ENCODE measurements at places on chromosomes 7 and 10.
A peak's percentile ranks its signal among the peaks of the same experiment; 100 is the strongest.

GRCh38 chr10:106525835-106526234 is 638.7 kb downstream of the SORCS1 start:
- no peak for DNase-seq
- H3K27ac ChIP-seq, result no peak overlapping the region
- no peaks in the 10 kb centered on the region for H3K27me3 ChIP-seq
- H3K4me1 ChIP-seq, result no peaks in the 10 kb centered on the region

- DNase-seq, result no peak
- H3K27ac ChIP-seq, result no peak overlapping the region
- H3K36me3 ChIP-seq, result no peaks in the 10 kb centered on the region
- peak overlapping the region; percentile 65 for H3K4me3 ChIP-seq
Observed at GRCh38 chr7:16586081-16586874, 59.3 kb downstream of the ANKMY2 start.

- peaks cover 6% of the 10 kb centered on the region for H3K4me1 ChIP-seq
- peak; percentile 28 for DNase-seq
Observed at GRCh38 chr10:100370714-100371481, 23.9 kb downstream of the SCD start.

DNA sequence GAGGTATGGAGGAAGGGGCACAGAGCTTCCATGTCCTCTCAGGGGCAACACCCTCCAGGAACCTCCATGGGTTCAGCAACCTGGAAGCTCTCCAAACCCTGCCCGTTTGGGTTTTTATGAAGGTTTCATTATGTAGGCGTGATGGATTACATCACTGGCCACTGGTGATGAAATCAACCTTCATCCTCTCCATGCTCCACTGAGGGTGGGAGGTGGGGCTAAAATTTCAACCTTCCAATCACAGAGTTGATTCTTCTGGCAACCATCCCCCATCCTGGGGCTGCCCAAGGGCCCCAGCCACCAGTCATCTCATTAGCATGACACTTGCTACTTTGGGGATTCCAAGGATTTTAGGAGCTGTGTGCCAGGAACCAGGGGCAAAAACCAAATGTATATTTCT is 90.1 kb downstream of the TEX36 start:
- peaks cover 12% of the 10 kb centered on the region for H3K27me3 ChIP-seq
- no peak overlapping the region for H3K4me3 ChIP-seq
- no peaks in the 10 kb centered on the region for H3K36me3 ChIP-seq
- DNase-seq, result no peak

- DNase-seq, result no peak
- no peaks in the 10 kb centered on the region for H3K4me1 ChIP-seq
- H3K27me3 ChIP-seq, result peaks cover 10% of the 10 kb centered on the region
Observed at GRCh38 chr7:27351137-27351536, 108.5 kb downstream of the EVX1 start.

GRCh38 chr10:25492040-25492439 is 317.2 kb downstream of the GPR158 start:
- no peaks in the 10 kb centered on the region for H3K36me3 ChIP-seq
- DNase-seq, result no peak
- H3K4me1 ChIP-seq, result no peaks in the 10 kb centered on the region
- H3K27ac ChIP-seq, result no peak overlapping the region
- H3K4me3 ChIP-seq, result no peak overlapping the region

GRCh38 chr7:157552295-157552993 is 215.6 kb downstream of the DNAJB6 start:
- H3K36me3 ChIP-seq, result peaks cover 18% of the 10 kb centered on the region
- no peaks in the 10 kb centered on the region for H3K27me3 ChIP-seq
- H3K27ac ChIP-seq, result no peak overlapping the region

DNA sequence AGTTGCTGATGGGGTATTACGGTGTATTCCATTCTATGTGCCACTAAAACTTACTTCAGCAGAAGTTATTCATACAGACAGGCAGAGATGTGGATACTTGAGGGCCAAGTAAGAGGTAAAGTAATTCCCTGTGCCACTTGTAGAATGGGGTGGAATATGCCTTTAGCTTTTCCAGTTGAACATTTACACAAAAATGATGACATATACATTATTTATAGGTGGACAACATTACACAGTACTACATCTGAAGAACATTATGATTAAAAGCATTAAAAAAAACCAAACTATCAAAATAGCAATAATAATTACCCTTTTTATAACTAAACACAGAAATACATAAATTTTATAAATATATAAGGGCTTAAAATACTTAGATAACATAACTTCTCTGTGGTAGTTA is 3.5 kb upstream of the SEMA3E start:
- H3K4me3 ChIP-seq, result no peak overlapping the region
- H3K27ac ChIP-seq, result no peak overlapping the region
- no peaks in the 10 kb centered on the region for H3K36me3 ChIP-seq
- no peak for DNase-seq
- peaks cover 5% of the 10 kb centered on the region for H3K27me3 ChIP-seq
- no peaks in the 10 kb centered on the region for H3K4me1 ChIP-seq

- H3K4me3 ChIP-seq, result no peak overlapping the region
- H3K27me3 ChIP-seq, result no peaks in the 10 kb centered on the region
- no peaks in the 10 kb centered on the region for H3K36me3 ChIP-seq
- no peaks in the 10 kb centered on the region for H3K4me1 ChIP-seq
Observed at GRCh38 chr10:36109399-36110023, 467.4 kb upstream of the FZD8 start.

GRCh38 chr7:105800442-105800841 is 76.0 kb downstream of the ATXN7L1 start:
- DNase-seq, result peak; percentile 20
- peaks cover 8% of the 10 kb centered on the region for H3K27me3 ChIP-seq
- H3K27ac ChIP-seq, result peak overlapping the region; percentile 15
- H3K36me3 ChIP-seq, result no peaks in the 10 kb centered on the region
- no peak overlapping the region for H3K4me3 ChIP-seq
- peaks cover 28% of the 10 kb centered on the region for H3K4me1 ChIP-seq

GRCh38 chr10:95820363-95820762 is 64.4 kb downstream of the ENTPD1 start:
- H3K36me3 ChIP-seq, result peaks cover 58% of the 10 kb centered on the region
- peak overlapping the region; percentile 70 for H3K4me3 ChIP-seq

GRCh38 chr10:360653-361052 is 225.4 kb downstream of the ZMYND11 start:
- no peak overlapping the region for H3K4me3 ChIP-seq
- H3K4me1 ChIP-seq, result no peaks in the 10 kb centered on the region

- no peak overlapping the region for H3K27ac ChIP-seq
- H3K4me3 ChIP-seq, result no peak overlapping the region
- H3K27me3 ChIP-seq, result no peaks in the 10 kb centered on the region
Observed at GRCh38 chr7:44157116-44158080, 16.3 kb upstream of the MYL7 start.

- DNase-seq, result no peak
- no peaks in the 10 kb centered on the region for H3K27me3 ChIP-seq
- H3K36me3 ChIP-seq, result no peaks in the 10 kb centered on the region
- no peaks in the 10 kb centered on the region for H3K4me1 ChIP-seq
- H3K4me3 ChIP-seq, result no peak overlapping the region
Observed at GRCh38 chr7:81514546-81514945, 255.3 kb downstream of the HGF start.

GRCh38 chr7:1562597-1563051 is 6.6 kb upstream of the TMEM184A start:
- H3K4me1 ChIP-seq, result peaks cover 14% of the 10 kb centered on the region
- H3K27me3 ChIP-seq, result no peaks in the 10 kb centered on the region

DNA sequence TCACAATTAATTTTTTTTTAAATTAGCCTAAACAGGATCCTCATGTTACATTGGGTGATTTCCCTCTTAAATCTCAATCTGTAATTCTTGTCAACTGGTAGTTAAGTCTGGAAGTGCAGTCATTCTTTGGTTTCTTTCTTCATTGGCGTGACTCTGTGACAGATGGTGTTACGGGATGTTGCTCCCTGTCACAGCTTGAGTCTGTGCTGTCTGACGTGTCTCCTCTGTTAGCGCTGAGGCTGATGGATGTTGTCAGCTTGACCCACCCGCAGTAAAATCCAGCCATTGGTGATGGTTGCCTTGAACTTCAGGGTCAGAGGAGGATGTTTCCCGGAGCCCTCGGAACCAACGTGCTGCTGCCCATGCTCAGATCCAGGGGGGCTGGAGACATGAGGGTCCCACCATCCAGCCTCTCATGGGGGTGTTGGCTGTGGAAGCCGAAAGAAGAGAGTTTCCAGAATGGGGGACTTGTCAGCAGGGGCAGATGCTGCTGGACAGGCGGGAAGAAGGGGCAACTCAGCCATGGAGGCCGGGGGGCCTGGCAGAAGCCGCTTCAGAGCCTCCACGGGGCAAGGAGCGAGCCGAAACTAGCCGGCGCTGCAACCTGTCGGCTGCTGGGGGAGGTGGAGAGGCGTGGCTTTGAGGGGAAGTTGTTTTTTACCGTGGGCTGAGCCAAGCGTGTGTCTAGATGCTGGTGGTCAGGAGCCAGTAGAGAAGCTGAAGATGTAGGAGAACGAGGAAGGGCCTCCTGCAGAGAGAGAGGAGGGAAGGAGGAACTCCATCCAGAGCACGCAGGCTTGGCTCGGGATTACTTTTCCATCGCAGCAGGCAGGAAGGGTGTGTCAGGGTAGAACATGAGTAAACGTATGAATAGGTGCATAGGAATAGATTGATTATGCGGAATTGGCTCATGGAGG is 3.5 kb downstream of the SUN1 start:
- peaks cover 37% of the 10 kb centered on the region for H3K4me1 ChIP-seq
- no peaks in the 10 kb centered on the region for H3K27me3 ChIP-seq
- DNase-seq, result no peak
- peaks cover 55% of the 10 kb centered on the region for H3K36me3 ChIP-seq
- peak overlapping the region; percentile 70 for H3K27ac ChIP-seq

DNA sequence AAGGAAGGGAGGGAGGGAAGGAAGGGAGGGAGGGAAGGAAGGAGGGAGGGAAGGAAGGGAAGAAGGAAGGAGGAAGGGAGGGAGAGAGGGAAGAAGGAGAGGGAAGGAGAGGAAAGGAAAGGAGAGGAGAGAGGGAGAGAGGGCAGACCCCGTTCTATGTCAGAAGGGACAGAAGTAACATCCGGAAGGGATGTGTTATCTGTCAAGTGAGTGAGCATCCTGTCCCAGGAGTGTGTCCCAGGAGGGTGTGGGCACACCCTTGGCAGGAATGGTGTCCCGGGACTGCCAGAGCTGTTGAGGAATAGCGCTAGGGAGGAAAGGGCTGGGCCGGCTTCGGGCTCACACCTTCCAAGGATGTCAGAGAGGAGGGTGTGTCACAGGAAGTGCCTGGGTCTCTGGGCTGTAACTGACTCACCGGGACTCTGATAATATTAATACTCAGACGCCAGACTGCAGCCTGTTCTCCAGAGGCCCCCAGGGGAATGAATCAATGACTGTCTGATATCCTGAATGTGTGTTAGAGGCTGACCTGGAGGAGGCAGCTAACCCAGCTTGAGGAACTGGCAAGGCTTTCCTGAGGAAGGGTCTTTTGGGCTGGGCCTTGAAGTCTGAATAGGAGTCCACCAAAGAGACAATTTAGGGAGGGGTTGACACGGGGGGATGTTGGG is 125.6 kb upstream of the TNRC18 start:
- no peaks in the 10 kb centered on the region for H3K27me3 ChIP-seq
- H3K36me3 ChIP-seq, result no peaks in the 10 kb centered on the region
- no peak overlapping the region for H3K27ac ChIP-seq
- H3K4me3 ChIP-seq, result no peak overlapping the region
- H3K4me1 ChIP-seq, result peaks cover 8% of the 10 kb centered on the region

DNA sequence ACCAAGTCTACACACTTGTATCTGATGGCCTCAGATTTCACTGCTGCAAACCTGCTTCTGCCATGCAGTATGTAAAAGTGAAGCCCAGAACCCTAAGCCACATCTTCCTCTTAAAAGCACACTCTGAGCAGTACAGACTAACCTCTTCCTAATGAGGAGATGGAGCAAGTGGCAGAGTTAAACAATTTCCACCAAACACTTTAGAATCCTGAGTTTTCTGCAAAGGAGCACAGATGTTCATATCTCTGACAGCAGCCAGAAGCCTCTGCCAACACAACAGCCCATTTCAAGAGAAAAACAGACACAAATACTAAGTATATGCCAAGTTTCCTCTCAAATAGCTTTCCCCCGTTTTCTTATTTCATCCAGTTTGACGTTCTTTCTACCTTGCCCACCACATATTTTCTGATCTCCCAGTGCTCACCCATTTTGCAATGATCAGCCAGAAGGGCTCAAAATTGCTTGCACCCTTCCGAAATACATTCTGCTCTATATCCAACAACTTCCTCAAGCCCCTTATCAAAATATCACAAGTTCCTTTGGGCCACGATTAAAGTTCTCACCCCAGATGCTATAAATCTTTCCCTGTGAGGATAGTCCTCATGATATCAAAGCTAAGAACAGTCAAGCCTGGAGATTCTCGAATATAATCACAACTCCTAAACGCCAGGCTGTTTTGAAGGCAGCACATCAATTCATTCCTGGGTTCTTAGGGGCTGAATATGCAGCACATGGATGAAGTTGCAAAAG is 27.5 kb downstream of the ELMO1 start:
- H3K27ac ChIP-seq, result peak overlapping the region; percentile 28
- no peaks in the 10 kb centered on the region for H3K27me3 ChIP-seq
- no peak overlapping the region for H3K4me3 ChIP-seq
- no peak for DNase-seq
- peaks cover 8% of the 10 kb centered on the region for H3K36me3 ChIP-seq
- H3K4me1 ChIP-seq, result peaks cover 40% of the 10 kb centered on the region

GRCh38 chr7:138004936-138005335 is 3.0 kb upstream of the CREB3L2 start:
- no peak overlapping the region for H3K27ac ChIP-seq
- H3K4me3 ChIP-seq, result no peak overlapping the region
- no peak for DNase-seq
- no peaks in the 10 kb centered on the region for H3K36me3 ChIP-seq

- H3K36me3 ChIP-seq, result no peaks in the 10 kb centered on the region
- no peaks in the 10 kb centered on the region for H3K27me3 ChIP-seq
- H3K27ac ChIP-seq, result no peak overlapping the region
- DNase-seq, result no peak
- no peak overlapping the region for H3K4me3 ChIP-seq
Observed at GRCh38 chr7:19405541-19405940, 260.3 kb upstream of the FERD3L start.

DNA sequence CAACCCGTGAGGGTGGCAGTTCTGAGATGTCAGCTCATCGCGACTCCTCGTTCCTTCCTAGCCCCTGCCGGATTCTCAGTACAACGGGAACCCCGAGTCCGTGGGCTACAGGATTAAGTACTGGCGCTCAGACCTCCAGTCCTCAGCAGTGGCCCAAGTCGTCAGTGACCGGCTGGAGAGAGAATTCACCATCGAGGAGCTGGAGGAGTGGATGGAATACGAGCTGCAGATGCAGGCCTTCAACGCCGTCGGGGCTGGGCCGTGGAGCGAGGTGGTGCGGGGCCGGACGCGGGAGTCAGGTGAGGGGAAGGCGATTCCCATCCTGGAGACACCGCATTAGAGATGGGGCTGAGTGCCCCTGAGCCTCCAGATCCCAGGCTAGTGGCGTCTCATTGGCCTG is 568.1 kb upstream of the FOXK1 start:
- no peaks in the 10 kb centered on the region for H3K27me3 ChIP-seq
- no peak for DNase-seq
- H3K36me3 ChIP-seq, result peaks cover 7% of the 10 kb centered on the region
- H3K4me1 ChIP-seq, result peaks cover 4% of the 10 kb centered on the region

DNA sequence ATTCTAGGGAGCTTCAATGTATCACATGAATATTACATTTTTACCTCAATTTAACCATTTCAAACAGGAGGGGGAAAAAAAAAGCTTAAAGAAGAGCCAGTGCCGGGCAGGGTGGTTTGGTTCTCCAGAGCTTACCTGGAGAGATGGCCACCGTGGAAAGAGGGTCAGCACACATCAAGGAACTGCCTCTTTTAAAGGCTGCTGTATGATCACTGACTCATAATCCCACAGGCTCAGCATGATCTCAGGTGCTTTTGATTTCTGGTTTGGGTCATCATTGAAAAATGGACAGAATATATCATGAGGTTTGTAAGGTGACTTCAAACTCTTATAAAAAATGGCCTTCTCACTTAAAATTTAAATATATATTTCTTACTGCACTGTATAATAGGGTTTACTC is 67.5 kb upstream of the MDFIC start:
- H3K27me3 ChIP-seq, result peaks cover 3% of the 10 kb centered on the region
- no peaks in the 10 kb centered on the region for H3K4me1 ChIP-seq
- no peak overlapping the region for H3K27ac ChIP-seq
- H3K36me3 ChIP-seq, result no peaks in the 10 kb centered on the region
- no peak overlapping the region for H3K4me3 ChIP-seq

Measured in stimulated activated naive B cell treated with anti-CD40 and anti-IgM and Interleukin-4, amounts not matched to agents 10 μg/mL and 1 μg/mL and 100 μg/mL, for 72 hours (primary cell).